CD8-positive, alpha-beta memory T cell (primary cell): ENCODE measurements at places on chromosomes 3 and 15. TPM values are rescaled to one million over a fixed set of nuclear protein-coding genes. Genes with fewer than 3 reads are reported as not detected.

- no peaks in the 10 kb centered on the region for H3K36me3 ChIP-seq
- DNase-seq = no peak
- no peak overlapping the region for H3K27ac ChIP-seq
- H3K27me3 ChIP-seq = no peaks in the 10 kb centered on the region
- H3K4me1 ChIP-seq = no peaks in the 10 kb centered on the region
- no peak overlapping the region for H3K4me3 ChIP-seq
These were observed 14.8 kb upstream of the SMAD3 start for GRCh38 chr15:67050522-67051087.

DNA sequence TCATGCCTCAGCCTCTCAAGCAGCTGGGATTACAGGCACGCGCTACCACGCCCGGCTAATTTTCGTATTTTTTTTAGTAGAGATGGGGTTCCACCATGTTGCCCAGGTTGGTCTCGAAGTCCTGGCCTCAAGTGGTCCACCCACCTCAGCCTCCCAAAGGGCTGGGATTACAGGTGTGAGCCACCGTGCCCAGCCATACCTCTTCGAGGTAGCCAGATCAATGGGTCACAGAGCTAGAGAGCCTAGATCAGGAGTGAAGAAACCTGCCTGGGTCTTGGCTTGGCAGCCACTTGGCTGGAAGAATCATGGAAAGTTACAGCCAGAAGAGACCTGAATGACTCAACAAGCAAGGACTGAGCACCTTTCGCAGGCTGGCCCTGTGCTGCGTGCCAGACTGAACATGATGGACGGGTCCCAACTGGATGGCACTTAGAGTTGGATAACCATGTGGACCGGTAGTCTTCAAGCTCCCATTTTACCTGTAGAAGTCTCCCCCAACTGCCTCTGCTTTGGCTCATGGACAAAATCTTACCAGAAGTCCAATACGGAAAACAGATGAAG, 29.7 kb downstream of the GNB5 start:
- H3K27me3 ChIP-seq = no peaks in the 10 kb centered on the region
- H3K36me3 ChIP-seq = peaks cover 6% of the 10 kb centered on the region
- no peak overlapping the region for H3K27ac ChIP-seq
- no peak for DNase-seq
- H3K4me1 ChIP-seq = peaks cover 7% of the 10 kb centered on the region

Gene SUSD5
- not detected for total RNA-seq

Gene HTR3E
- total RNA-seq = not detected

GRCh38 chr3:143727391-143727790, 120.9 kb downstream of the SLC9A9 start:
- no peaks in the 10 kb centered on the region for H3K27me3 ChIP-seq
- H3K36me3 ChIP-seq = no peaks in the 10 kb centered on the region
- DNase-seq = no peak
- no peak overlapping the region for H3K4me3 ChIP-seq
- no peak overlapping the region for H3K27ac ChIP-seq

Gene SAMMSON
- not detected for total RNA-seq

Gene TSEN2
- total RNA-seq = 30.3 TPM

Gene A4GNT
- not detected for total RNA-seq

DNA sequence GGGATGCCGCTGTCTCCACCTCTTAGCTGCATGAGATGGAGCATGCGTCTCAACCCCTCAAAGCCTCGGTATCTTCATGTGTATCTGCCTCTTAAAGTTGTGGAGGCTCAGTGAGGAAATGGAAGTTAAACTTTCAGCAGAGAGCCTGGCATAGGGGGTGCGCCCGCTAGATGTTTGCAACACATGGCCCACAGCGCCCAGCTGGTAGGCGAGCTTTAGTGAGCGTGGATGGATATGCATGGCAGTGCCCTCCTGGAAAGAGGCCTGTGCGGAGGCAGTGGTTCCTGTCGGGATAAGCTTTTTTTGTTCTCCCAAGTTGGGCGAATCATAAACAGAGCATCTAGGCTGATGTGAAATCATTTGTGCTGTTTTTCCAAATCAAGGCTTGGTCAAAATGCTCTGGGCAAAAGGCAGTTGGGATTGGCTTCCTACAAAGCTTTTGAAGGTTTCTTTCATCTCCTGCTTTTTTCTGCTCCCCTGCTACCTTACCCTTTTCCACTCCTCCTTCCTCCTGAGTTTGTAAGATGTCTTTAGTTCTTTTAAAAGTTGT, 272.4 kb upstream of the TPM1 start:
- DNase-seq = no peak
- H3K4me1 ChIP-seq = no peaks in the 10 kb centered on the region
- H3K36me3 ChIP-seq = no peaks in the 10 kb centered on the region
- no peak overlapping the region for H3K27ac ChIP-seq
- H3K4me3 ChIP-seq = no peak overlapping the region
- H3K27me3 ChIP-seq = no peaks in the 10 kb centered on the region

Gene GPR62
- total RNA-seq = not detected

DNA sequence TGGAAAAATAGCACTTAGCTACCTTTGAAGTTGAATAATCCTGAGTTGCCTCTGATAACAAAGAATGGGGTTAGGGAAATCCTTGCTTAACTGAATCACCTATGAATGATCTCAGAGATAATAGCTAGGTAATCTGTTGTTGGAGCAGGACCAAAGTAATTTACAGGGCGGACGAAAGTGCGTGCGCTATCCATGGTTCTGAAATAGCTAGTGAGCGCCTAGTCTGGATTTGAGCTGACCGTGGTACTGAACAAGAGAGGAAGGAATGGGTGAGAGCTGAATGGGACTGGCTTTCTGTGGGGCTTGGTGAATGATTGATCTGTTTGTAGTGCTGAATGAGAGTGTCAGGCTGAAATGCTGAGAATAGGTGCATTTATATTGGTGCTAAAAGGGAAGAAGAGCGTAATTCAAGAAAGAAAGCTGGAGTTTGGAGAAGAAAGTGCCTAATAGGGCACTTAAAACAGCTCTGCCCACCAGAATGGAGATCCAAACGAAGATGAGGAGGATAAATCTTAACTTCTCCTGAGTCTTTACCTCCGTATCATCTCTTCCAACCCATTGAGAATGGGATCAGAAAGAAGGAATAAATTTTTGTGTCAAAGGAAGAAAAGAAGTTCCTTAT, 10.1 kb downstream of the SCN10A start:
- H3K36me3 ChIP-seq = no peaks in the 10 kb centered on the region
- H3K27ac ChIP-seq = no peak overlapping the region
- no peak overlapping the region for H3K4me3 ChIP-seq
- H3K27me3 ChIP-seq = no peaks in the 10 kb centered on the region
- H3K4me1 ChIP-seq = no peaks in the 10 kb centered on the region
- peak; percentile 5 for DNase-seq

DNA sequence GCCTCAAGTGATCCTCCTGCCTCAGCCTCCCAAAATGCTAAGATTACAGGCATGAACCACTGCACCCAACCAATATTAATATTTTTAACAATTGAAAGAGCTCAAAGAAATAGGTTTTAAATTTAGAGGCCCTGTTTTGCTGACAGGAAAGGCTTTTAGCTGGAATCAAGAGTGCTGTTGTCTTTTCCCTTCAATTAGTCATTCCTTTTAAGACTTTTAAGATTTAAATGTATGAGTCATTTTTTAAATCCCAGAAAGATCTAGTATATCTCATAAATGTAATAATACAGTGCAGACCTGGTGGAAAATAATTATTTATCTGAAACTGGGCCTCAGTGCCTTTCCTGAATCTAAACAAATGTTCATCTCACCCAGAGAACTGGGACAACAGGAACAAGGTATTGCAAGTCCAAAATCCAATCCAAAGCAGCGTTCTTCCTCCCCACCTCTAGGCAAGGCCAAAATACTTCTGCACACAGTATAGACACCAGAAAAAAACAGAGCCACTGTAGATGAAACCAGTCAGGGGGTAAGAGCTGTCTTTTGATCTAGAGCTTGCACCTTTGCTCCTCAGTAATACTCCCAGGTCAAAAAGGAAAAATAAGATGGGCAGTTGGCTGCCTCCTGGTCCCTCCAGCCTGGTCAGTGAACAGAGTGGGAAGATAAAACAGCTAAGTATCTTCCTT, 14.4 kb downstream of the AGTR1 start:
- no peak overlapping the region for H3K4me3 ChIP-seq
- no peaks in the 10 kb centered on the region for H3K27me3 ChIP-seq
- no peaks in the 10 kb centered on the region for H3K4me1 ChIP-seq

Gene BDH1
- total RNA-seq = 64.6 TPM

Gene GHRL
- total RNA-seq = 0.69 TPM

DNA sequence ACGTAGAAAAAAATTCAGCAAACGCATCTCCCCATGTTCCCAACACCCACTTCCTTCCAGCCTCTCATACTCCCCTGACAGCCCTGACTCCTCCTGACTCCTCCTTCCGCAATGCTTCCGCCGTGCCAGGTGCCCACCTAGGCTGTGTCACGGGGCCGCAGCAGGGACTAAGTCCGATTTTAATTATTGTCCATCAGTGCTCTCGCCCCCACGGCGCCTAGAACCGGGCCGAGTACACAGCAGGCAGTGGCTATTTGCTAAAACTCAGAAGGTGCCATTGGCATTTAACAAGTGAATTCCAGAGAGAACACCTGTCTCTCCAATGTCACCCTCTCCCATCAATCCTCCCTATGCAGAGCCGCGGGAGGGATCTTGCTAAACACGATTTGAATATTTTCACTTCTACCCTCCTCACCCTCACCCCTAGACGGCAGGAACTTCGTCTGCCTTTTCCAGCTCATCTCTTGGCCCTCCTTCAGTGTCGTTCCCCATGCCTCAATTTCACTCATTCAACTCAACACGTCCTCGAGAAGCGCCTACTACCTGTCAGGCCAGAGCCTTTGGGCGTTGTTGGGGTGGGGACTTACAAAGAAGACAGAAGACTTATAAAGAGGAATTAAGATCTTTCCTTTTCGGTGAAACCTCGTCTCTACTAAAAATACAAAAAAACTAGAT, 11.5 kb upstream of the SHF start:
- peak overlapping the region; percentile 94 for H3K27ac ChIP-seq
- peak overlapping the region; percentile 94 for H3K4me3 ChIP-seq
- peaks cover 16% of the 10 kb centered on the region for H3K4me1 ChIP-seq
- H3K36me3 ChIP-seq = no peaks in the 10 kb centered on the region
- H3K27me3 ChIP-seq = no peaks in the 10 kb centered on the region
- no peak for DNase-seq

GRCh38 chr3:180048103-180048502, 11.4 kb upstream of the PEX5L start:
- H3K27ac ChIP-seq = no peak overlapping the region
- no peaks in the 10 kb centered on the region for H3K27me3 ChIP-seq
- H3K4me1 ChIP-seq = no peaks in the 10 kb centered on the region

GRCh38 chr3:123818324-123818920, 65.7 kb downstream of the MYLK start:
- no peak for DNase-seq
- no peaks in the 10 kb centered on the region for H3K36me3 ChIP-seq
- H3K27me3 ChIP-seq = no peaks in the 10 kb centered on the region
- no peak overlapping the region for H3K4me3 ChIP-seq
- H3K27ac ChIP-seq = no peak overlapping the region
- no peaks in the 10 kb centered on the region for H3K4me1 ChIP-seq

DNA sequence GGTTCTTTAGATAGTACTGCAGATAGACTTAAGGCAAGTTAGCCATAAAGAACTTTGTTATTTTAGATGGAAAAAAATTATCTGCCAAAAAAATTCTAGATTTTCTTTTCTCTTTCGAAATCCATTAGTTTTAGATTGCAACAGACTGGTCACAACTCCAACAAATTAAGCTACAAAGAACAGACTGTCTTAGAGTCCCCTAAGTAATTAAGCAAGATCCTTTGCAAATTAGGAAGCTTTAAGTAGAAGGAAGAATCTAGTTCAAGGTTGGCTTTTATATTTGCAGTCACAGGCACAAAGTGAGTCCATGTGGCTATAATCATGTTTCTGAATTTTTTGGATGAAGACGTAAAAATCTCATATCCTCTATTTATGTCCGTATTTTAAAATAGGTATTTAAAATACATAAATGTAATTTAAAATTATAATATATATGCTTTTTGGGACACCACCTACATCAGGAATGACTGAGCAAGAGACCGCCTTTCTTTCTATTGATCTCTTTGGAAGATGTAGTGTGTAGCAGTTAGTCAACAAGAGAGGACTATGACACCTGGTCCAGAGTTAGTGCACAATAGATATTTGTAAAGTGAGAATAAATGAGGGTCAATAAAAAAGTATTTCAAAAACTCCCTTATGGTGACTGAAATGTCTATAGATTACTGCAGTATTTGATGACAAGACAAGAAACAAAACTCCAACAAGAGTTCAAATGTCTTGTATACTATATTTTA, 34.4 kb downstream of the TMEM45A start:
- H3K4me3 ChIP-seq = no peak overlapping the region
- no peak overlapping the region for H3K27ac ChIP-seq
- no peaks in the 10 kb centered on the region for H3K27me3 ChIP-seq
- H3K4me1 ChIP-seq = no peaks in the 10 kb centered on the region

- no peak for DNase-seq
- peaks cover 14% of the 10 kb centered on the region for H3K4me1 ChIP-seq
- no peaks in the 10 kb centered on the region for H3K27me3 ChIP-seq
- H3K4me3 ChIP-seq = no peak overlapping the region
- no peaks in the 10 kb centered on the region for H3K36me3 ChIP-seq
- no peak overlapping the region for H3K27ac ChIP-seq
These were observed 179.1 kb downstream of the THSD4 start for GRCh38 chr15:71294251-71294910.

Gene CSTA
- 0.31 TPM for total RNA-seq

- no peak for DNase-seq
- H3K36me3 ChIP-seq = no peaks in the 10 kb centered on the region
- no peaks in the 10 kb centered on the region for H3K4me1 ChIP-seq
- no peak overlapping the region for H3K4me3 ChIP-seq
These were observed 71.8 kb downstream of the DTWD1 start for GRCh38 chr15:49692514-49693090.

DNA sequence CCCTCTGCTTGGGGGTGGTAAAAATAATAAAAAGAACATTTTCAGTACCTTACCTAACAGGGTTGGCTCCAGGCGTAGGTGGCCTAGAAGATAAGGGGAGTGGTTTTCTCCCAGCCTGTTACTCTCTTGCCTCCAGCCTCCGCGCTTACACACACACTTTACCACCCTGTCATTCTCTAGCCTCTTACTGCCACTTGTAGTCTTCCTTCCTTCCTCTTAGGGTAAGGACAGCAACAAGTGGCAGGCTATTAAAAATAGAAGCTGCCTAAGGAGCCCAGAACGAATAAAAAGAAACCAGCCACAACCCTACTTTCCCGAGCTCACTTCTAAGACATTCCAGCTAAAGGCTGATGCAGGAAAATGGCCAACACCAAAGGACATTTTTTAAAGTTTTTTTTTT, 9.6 kb upstream of the LIPH start:
- no peak for DNase-seq
- H3K4me3 ChIP-seq = no peak overlapping the region
- no peaks in the 10 kb centered on the region for H3K36me3 ChIP-seq
- no peaks in the 10 kb centered on the region for H3K27me3 ChIP-seq
- H3K27ac ChIP-seq = no peak overlapping the region

GRCh38 chr3:104873331-104873730, 493.4 kb upstream of the ALCAM start:
- H3K4me3 ChIP-seq = no peak overlapping the region
- no peak overlapping the region for H3K27ac ChIP-seq
- H3K27me3 ChIP-seq = no peaks in the 10 kb centered on the region
- no peak for DNase-seq
- H3K36me3 ChIP-seq = no peaks in the 10 kb centered on the region
- no peaks in the 10 kb centered on the region for H3K4me1 ChIP-seq

Gene MEIS2
- not detected for total RNA-seq

- H3K4me3 ChIP-seq = no peak overlapping the region
- no peaks in the 10 kb centered on the region for H3K4me1 ChIP-seq
- no peaks in the 10 kb centered on the region for H3K36me3 ChIP-seq
- peak; percentile 3 for DNase-seq
- H3K27me3 ChIP-seq = no peaks in the 10 kb centered on the region
- no peak overlapping the region for H3K27ac ChIP-seq
These were observed 74.3 kb downstream of the TJP1 start for GRCh38 chr15:29747837-29748417.
